Prostate gland (tissue), 2 donors: ENCODE measurements at places on chromosomes 6 and 20.

DNA sequence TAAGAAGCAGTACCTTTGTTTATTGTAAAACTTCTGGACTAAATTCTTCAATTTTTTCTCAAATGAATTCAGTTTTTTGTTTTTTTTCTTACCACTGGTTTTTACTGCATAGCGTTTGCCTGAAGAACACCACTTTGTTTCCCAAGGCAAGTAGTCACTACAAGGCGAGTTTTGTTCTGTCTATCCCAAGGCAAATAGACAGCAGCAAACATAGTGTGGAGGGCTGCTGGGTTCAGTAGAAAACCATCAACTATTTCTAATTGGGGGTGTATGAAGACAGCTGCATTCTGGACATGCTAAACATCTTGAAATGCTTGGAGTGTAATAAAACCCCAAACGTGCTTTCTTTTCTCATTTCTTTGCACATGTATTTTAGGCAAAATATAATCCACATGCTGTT, 197.4 kb downstream of the ESR1 start:
- no peak overlapping the region for H3K27ac ChIP-seq
- DNase-seq, result no peak
- H3K4me3 ChIP-seq, result no peak overlapping the region
- H3K27me3 ChIP-seq, result no peaks in the 10 kb centered on the region
- no peaks in the 10 kb centered on the region for H3K36me3 ChIP-seq

DNA sequence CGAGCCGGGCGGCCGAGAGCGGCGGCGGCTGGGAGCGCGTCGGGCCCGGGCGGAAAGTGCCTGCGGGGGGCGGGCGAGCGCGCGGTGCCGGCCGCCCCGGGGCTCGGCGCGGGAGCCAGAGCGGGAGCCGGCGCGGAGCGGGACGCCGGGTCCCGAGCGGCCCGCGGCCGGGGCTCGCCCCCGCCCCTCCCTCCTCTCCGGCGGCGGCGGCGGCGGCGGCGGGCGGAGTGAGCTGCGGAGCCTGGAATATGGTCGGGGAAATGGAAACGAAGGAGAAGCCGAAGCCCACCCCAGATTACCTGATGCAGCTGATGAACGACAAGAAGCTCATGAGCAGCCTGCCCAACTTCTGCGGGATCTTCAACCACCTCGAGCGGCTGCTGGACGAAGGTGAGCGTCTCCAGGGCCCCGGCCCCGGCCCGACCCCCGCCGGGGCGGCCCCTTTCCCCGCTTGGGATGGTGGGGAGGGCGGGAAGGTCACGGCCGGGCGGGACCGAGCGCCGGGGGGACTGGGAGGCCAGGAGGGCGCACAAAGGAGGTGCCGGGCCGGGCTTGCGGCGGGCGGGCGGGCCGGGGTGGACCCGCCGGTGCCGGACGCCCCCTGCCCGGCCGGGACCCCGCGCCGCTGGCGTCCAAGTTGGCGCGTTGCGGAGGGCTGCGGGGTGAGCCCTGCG, 565 bp downstream of the QKI start:
- H3K4me1 ChIP-seq, result peaks cover 6% of the 10 kb centered on the region
- DNase-seq, result no peak
- no peaks in the 10 kb centered on the region for H3K27me3 ChIP-seq
- H3K4me3 ChIP-seq, result peak overlapping the region; percentile 99

- H3K36me3 ChIP-seq, result no peaks in the 10 kb centered on the region
Measured at GRCh38 chr6:16059496-16059895, 69.4 kb upstream of the MYLIP start.

DNA sequence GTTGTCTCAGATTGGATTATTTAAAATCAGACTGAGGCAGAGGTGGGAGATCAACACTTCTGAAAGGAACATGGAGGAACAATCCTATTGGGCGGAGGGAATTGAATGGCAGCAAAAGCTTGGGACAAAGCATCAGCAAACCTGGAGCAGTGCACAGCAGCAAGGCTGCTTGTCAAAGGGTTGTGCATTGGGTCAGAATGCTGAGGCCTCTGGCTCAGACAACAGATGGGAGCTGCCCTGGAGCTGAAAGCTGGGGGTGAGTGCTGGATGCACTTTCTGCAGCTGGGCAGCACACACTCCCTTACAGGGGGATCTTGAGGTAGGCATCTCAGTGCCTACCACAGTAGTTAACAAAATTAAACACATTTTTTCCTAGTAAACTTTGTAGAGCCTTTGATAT, 634.4 kb upstream of the MMS22L start:
- no peak overlapping the region for H3K27ac ChIP-seq
- no peaks in the 10 kb centered on the region for H3K4me1 ChIP-seq
- no peaks in the 10 kb centered on the region for H3K36me3 ChIP-seq
- H3K4me3 ChIP-seq, result no peak overlapping the region

DNA sequence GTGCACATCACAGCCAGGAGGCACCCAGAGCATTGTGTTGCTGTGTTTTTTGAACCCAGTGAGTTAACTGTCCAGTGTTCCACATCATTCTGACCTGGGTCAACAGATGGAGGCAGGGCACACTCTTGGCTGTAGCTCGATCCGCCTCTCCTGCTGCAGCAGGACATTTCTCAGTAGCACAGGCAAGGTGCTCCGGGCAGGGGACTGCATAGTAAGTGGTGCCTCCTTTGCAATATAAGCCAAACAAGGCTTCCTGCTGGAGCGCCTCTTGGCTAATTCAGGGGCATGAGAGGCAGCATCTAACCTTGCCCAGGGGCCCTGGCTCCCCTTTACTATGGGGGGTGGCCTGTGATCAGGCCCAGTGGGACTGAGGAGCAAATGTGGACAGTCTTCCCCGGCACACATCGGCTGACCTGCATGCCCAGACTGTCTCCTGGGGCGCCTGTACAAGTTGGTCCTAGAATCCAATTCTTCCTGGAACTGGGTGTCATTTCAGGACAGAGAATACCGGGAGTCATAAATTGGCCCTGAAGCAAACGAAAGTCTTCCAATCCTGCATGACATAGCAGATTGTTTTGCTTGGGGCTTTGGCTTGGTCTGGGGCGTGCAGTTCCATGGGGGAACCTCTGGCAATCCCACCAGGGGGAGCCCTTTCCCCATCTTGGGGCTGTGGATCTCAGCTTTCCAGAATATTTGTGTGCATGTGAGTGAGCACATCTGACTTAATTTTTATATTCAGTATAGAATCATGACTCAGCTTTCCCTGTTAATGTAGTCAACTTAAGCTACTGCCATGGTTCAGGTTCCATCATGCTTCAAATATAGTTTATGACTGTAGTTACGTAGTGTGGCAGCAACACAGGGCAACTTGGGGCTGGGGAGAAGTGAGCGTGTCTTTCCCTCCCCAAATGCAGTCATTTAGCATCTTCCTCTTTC, 56.0 kb upstream of the DDR1 start:
- H3K4me1 ChIP-seq, result no peaks in the 10 kb centered on the region
- H3K27ac ChIP-seq, result peak overlapping the region; percentile 59
- H3K36me3 ChIP-seq, result no peaks in the 10 kb centered on the region
- peak; percentile 93 for DNase-seq

- H3K36me3 ChIP-seq, result no peaks in the 10 kb centered on the region
- no peaks in the 10 kb centered on the region for H3K27me3 ChIP-seq
- no peak overlapping the region for H3K27ac ChIP-seq
- H3K4me1 ChIP-seq, result no peaks in the 10 kb centered on the region
Measured at GRCh38 chr6:53375847-53376246, 27.1 kb upstream of the ELOVL5 start.

DNA sequence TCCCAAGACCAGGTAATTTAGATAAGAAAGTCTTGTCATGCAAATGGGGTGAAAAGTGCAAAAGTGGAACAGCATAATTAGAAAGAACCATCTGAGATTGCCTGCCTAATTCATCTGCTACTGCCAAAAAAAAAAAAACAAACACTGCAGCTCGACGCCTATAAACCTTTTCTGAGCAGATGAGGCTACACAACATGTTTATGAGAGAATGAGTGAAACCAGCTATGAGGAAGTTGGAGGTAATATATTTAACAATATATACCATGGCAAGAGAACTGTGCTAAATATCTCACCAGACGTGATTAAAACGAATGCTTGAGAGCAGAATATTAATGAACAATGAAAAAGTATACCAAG, 50.0 kb downstream of the LAMA4 start:
- H3K36me3 ChIP-seq, result no peaks in the 10 kb centered on the region
- no peak overlapping the region for H3K4me3 ChIP-seq
- no peak for DNase-seq
- H3K4me1 ChIP-seq, result no peaks in the 10 kb centered on the region
- no peak overlapping the region for H3K27ac ChIP-seq
- H3K27me3 ChIP-seq, result no peaks in the 10 kb centered on the region

DNA sequence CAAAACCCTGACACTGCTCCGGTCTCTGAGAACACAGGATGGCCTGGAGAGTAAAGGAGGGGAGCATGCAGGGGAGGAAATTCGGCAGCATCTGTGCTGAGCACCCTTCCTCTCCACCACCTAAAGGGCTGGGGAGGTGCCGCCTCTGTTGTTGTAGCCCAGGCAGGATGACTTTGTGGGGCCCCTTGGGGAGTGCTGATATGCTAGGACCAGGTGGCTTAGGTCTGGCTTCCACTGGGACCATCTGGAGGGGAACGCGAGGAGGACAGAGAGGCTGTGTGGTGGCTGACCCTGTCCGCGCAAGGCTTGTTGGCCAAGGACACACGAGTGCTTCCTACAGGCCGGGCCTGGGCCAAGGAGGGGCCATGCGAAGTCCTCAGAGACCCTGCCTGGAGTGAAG, 9.9 kb upstream of the RPS6KA2 start:
- no peaks in the 10 kb centered on the region for H3K4me1 ChIP-seq
- H3K4me3 ChIP-seq, result no peak overlapping the region
- no peaks in the 10 kb centered on the region for H3K27me3 ChIP-seq
- H3K27ac ChIP-seq, result no peak overlapping the region

- no peak for DNase-seq
- H3K4me3 ChIP-seq, result no peak overlapping the region
Measured at GRCh38 chr20:63150911-63151531, 64.9 kb downstream of the YTHDF1 start.

GRCh38 chr20:59495894-59496510, 108.3 kb upstream of the PHACTR3 start:
- no peaks in the 10 kb centered on the region for H3K36me3 ChIP-seq
- DNase-seq, result peak; percentile 42
- no peaks in the 10 kb centered on the region for H3K4me1 ChIP-seq
- no peak overlapping the region for H3K4me3 ChIP-seq
- no peak overlapping the region for H3K27ac ChIP-seq
- no peaks in the 10 kb centered on the region for H3K27me3 ChIP-seq

DNA sequence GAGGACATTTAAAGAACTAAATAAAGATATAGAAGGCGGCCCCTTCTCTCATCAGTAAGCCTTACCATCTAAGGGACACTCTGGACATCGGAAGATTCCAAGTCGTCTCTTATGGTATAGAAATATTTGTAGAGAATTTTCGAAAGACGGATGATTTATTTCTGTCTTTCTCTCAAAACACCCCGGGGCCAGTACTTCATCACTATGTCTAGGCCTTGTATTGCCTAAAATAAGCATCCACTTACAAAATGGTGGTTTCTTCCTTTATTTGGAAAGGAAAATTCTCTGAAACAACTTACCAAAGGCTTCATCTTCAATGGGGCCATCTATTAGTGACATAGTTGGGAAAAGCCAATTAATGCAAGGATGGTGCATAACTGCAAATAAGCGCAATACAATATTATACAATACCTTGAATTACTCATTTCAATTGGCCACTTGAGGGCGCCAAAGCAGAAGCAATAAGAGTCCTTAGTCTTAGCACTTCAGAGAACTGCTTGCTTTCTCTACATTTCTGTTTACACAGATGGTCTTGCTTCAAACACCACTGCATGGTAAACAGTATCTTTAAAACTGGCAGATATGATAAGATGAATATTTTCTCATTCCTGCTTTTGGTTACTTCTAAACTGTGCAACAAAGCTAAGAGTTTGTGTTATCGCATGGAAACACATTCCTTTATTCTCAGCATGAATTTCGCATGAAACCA, 113.2 kb downstream of the VIP start:
- peak; percentile 69 for DNase-seq
- no peaks in the 10 kb centered on the region for H3K36me3 ChIP-seq
- no peak overlapping the region for H3K4me3 ChIP-seq
- H3K27ac ChIP-seq, result no peak overlapping the region
- H3K4me1 ChIP-seq, result no peaks in the 10 kb centered on the region
